ENCODE measurements at places on chromosomes 13 and 19.

- DNase-seq, result peak; percentile 74
These were observed 47.0 kb upstream of the PNMA8B start for GRCh38 chr19:46542428-46543230.

DNA sequence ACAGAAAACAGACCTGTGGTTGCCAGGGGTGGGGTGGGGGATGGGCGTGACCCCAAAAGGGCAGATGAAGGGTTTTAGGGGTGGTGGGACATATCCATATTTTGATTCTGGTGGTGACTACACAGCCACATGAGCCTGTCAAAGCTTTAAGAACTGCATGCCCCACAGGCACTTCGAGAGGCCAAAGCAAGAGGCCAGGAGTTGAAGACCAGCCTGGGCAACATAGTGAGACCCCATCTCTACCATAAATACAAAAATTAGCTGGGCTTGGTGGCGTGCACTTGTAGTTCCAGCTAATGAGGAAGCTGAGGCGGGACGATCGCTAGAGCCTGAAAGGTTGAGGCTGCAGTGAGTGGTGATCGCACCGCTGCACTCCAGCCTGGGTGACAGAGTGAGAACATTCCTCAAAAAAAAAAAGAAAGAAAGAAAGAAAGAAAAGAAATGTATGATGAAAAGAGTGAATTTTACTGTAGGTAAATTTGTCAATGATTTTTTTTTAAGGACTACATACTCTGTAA is 18.9 kb upstream of the BCL3 start:
- DNase-seq, result no peak

DNA sequence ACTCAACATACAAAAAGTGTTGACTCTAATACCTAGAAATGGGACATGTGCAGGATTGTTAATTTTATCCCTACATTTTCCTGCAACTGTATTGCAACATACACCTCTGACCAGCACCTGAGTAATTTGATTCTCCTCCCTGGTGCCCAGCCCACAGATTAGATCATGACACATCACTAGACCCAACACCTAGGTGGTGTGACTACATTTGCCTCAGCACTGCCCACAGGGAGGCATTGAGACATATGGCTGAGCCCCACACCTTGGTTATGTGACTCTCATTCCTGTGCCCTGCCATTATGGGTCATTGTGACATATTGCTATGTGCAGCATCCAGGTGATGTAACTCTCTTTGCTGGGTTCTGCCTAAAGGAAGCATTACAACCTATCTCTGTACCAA is 13.2 kb upstream of the ZNF254 start:
- DNase-seq, result no peak

DNA sequence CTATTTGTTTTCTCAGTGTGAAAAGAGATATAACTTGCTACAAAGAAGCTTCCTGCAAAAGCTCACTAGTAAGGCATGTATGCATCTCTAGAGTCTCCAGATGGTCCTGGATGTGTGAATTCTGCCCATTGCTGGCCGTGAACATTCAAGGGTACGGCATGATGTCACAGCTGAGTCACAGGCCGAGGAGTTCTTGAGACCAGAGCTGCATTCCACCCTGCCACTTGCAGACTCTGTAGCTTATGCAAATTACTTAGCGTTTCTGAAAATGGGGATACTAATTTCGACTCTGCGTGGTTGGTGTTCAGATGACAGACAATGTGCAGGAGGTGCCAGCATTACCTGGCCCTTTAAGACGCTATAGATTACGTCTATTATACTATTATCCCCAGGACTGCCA is 470.7 kb downstream of the ZNF536 start:
- DNase-seq, result no peak

DNA sequence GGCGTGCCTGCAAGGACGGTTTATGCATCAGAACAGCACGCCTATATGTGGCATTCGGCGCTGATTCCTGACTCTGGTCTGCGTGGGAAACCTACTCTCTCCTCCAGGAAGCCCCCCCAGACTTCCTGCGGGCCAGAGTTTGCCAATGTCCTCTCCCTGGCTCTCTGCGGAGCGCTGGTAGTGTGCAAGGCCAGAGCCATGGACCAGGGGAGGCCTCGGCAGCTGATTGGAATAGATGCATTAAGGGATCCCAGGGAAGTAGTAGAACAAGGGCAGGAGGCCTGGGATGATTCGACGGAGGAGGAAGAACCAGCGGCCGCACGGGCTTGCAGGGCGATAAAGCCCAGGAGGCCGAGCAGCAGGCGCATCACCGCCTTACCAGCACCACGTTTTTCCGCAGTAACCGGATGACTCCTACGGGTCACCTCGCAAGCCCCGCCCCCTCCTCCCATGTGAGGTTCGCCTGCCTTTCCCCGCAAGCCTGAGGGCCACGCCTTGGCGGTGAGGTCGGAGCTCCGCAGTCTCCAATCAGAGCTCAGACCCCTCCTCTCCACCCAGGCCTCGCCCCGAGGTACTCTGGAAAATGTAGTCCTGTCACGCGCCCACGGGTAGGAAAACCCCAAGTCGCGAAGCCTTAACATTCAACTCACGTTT is 5.0 kb downstream of the CLEC11A start:
- DNase-seq, result peak; percentile 88

DNA sequence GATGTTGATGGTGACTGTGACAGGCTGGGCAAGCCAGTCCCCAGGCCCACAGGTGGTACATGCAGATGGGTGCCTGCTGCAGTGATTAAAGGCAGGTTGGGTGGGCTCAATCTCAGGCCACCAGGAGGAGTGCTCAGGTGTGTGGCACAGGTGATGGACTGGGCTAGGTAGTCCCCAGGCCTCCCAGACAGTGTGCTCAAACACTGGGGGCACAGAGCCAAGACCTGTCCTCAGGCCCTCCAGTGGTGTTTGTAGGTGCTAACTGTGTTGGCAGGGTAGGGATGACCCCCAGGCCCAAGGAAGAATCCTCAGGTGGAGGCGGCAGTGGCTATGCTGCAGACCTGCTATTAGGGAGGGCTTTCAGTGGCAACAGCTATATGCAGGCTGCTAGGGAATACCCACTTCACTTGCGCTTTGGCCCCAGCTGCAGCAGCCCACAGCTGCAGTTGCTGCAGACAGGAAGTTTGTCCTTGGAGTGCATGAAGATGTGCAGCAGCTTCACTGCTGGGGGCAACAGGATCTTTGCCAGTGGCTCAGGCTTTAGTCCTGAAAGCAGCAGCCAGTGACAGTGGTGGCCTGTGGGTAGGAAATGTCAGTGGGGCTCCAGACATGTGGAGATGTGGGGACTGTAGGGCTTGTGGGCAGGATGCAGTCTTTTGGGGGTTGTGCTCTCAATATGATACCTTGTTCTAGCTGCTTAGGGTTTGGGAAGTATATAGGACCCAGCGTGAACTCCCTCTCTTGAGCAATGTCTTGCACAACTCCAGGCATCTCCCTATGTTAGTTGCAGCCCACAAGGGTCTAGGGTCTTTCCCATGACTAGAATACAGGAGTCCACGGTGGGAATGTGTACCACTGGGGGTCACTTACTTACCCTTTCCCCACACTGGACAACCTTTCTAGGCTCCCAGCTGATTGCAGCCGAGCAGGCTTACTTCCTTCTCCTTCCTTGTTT is 54.1 kb upstream of the MLNR start:
- peak; percentile 50 for DNase-seq

GRCh38 chr19:48403606-48404005 is 10.1 kb downstream of the GRIN2D start:
- DNase-seq, result no peak

GRCh38 chr19:46959894-46960556 is 59.6 kb upstream of the NPAS1 start:
- no peak for DNase-seq

DNA sequence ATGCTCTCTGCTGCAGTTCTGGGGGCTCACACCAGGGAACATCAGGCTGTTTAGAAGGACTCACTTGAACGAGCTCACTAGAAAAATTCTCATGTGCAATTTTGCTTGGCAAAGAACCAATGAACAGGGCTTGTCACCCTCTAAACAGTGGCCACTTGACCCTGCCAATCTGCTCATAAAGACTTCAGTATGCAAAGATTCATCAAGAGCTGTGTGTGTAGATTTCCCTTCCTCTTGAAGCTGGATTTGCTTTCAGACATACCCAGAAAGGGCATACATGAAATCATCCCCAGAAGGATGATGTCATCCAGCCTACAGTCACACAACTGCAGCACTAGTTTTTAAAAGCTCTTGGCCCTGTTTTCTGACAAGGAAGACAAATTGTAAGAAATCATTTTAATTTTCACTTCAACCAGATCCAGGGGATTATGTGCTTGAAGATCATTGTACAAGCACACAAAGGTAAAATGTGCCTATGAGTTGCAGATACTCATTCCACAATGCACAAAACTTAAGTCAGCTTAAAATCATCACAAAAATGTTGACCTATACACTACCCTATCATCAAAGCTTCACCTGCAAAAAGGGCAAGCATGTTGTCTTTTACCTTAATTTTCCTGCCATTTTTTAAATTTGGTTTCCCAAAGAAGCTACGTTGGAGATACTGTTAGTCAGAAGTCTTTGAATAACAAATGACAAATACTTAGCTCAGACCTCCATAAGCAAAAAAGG is 5.2 kb upstream of the STK24 start:
- DNase-seq, result no peak

- DNase-seq, result no peak
These were observed 165.8 kb downstream of the DIAPH3 start for GRCh38 chr13:59997976-59998375.

DNA sequence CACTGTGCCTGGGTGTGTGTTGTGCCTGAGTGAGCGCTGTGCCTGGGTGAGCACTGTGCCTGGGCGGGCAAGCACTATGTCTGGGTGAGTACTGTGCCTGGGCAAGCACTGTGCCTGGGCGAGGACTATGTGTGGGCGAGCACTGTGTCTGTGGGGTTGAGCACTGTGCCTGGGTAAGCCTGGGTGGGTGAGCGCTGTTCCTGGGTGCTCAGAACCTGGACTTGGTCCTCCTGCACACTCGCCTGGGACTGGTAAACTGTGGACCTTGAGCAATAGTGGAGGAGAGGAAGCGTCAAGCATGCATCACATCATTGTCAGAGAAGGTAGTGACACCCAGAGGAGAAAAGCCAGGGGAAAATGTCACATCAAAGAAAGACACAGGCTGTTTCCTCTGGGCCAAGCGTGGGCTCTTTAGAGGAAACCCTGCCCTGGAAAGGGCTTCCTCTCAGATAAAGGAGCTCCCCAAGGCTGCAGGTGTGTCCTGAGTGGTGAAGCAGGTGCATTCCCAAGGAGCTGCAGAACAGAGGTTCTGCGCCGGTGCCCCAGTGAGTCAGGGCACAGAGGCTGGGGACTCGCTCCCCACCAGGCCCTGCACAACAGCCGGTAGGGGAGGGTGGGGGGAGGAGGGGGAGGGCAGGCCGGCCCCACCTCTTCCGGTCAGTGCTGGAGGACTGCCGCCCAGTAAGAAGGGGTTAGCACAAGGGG is 141.2 kb downstream of the TEX29 start:
- no peak for DNase-seq

DNA sequence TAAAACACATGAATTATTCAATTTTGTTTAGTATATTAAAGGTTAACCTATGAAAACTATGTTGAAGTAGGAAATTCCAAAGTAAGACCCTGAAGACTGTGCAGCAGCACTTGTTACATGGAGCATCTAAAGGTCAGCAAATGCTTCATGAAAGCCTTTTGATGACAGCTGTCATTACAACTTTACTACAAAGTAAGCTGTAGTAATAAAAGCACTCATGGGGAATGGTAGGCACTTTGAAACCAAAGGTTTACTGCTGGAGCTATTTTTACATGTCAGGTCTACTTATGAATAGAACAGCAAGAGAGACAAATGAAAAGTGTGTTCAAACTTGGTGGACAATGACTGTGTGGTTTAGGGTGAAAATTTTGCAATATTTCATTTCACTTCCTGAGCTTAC is 672.5 kb upstream of the PCDH20 start:
- DNase-seq, result no peak

DNA sequence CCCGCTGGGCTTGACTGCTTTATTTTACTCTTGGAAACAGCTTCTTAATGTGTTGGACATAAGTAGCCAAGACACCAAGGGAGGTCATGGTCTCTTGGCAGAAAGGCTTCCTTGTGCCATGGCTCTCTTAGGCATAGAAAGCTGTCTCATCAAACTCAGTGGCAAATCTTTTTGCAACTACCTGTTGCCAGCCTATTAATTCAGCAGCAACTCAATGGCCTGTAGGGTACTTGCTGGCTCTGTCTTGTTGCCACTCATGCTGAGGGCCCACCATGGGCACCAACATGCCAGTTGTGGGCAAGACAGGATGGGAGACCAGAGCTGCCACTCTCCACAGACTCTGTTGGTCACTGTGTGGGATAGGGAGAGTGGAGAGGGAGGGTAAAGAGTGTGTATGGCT is 1209.4 kb downstream of the UQCRFS1 start:
- no peak for DNase-seq

GRCh38 chr13:110580800-110581199 is 19.3 kb upstream of the RAB20 start:
- no peak for DNase-seq

DNA sequence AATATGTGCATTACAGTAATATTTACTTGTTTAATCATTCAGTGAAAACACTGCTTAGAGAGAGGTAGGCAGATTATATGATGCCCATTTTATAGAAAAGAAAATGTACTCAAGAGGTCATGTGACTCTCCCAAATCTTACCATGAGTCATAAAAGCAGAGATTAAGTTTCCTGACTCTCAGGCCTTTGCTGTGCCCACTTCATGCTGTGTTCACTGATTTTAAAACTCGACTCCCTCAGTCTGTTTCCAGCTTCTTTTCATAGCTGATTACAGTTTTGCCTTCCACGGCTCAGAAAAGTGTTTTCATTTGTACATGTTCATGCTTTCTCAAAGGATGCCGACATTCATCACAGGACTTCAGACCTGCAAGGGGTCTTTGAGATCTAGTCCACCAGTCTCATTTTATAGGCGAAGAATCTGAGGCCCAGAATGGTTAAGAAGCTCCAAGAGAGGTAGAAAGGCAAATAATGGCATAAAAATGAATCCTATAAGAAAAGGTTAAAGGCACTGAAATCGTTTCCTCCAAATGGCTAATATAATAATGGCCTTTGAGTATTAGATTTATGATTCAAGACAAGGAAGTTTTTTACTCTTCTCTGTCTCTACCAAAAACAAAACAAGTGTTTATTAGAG is 9.0 kb upstream of the IPO5 start:
- no peak for DNase-seq

DNA sequence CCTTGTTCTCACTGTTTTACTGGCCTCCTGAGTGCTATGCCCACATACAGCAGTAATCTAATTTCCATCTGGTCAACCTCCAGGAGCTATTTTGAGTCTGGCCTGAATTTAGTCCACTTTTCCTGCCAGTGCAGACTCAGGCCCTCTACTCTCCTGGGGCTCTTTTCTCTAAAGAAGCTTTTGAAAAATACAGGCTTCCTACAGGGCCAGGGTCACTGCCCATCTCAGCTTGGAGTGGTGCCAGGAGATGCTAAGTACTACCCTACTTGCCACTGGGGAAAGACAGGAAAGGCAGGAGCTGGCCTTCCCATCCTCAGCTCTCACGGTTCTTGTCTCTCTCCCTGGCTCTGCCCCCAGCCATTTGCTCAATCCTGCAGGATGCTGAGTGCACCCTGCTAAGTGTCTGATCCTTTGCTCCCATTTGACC is 101.7 kb upstream of the SERP2 start:
- DNase-seq, result no peak

DNA sequence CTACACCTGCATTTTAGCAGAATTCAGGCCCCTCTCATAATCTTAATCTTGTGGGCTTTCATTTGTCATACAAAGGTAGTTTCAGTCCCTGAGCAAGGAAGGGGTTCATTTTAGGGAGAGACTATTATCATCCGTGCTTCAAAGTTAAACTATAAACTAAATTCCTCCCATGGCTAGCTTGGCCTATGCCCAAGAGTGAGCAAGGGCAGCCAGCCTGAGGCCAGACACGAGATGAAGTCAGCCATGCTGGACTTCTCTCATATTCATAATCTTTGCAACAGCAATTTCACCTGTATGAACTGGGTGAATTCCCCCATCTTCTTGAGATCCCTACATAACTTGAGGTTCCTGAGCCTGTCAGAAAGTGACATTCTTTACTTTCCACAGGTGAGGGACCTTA is 13.0 kb downstream of the ERICH4 start:
- DNase-seq, result no peak
